IMR-90 (cell line): ENCODE measurements at places on chromosomes 3 and 15. TPM values are rescaled to one million over a fixed set of nuclear protein-coding genes. Genes with fewer than 3 reads are reported as not detected.

DNA sequence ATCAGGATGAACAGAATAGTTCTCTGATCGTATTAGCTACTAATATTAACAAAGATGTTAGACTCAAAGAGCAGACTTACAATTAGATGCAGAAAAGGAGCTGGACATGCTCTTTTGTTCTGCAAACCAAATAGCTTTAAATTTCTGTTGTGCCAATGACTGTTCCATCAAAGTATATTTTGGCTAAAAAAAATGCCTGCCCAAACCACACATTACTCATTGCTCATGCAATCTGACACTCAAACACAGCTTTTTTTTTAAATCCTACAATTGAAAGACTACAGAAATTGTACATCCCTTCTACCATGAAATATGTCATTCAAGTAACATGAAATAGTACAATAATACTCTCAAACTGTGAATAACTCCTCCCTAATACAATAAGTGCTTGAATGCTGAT is 48.6 kb downstream of the SHOX2 start:
- no peaks in the 10 kb centered on the region for H3K36me3 ChIP-seq
- H3K4me1 ChIP-seq: no peaks in the 10 kb centered on the region
- DNase-seq: no peak
- H3K4me3 ChIP-seq: no peak overlapping the region

GRCh38 chr15:72199721-72200212 is 2.2 kb upstream of the GRAMD2A start:
- peak; percentile 71 for DNase-seq
- peaks cover 64% of the 10 kb centered on the region for H3K36me3 ChIP-seq
- H3K4me3 ChIP-seq: no peak overlapping the region
- no peak overlapping the region for H3K27ac ChIP-seq

DNA sequence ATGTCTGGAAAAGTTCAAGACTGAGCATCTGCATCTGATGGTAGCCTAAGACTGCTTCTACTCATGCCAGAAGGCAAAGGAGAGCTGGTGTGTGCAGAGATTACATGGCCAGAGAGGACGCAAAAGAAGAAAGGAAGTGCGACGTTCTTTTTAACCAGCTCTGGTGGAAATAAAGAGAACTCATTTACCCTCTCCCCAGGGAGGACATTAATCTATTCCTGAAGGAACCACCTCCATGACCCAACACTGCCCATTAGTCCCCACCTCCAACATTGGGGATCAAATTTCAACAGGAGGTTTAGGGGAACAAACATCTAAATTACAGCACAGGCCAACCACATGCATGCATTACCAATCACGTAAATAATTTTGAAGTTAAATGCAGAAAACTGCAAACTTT is 1.5 kb upstream of the NCK1 start:
- H3K4me1 ChIP-seq: peaks cover 7% of the 10 kb centered on the region
- no peak for DNase-seq
- H3K4me3 ChIP-seq: no peak overlapping the region
- H3K27ac ChIP-seq: no peak overlapping the region

The FGF12 gene
- polyA plus RNA-seq: not detected in 2 replicates

DNA sequence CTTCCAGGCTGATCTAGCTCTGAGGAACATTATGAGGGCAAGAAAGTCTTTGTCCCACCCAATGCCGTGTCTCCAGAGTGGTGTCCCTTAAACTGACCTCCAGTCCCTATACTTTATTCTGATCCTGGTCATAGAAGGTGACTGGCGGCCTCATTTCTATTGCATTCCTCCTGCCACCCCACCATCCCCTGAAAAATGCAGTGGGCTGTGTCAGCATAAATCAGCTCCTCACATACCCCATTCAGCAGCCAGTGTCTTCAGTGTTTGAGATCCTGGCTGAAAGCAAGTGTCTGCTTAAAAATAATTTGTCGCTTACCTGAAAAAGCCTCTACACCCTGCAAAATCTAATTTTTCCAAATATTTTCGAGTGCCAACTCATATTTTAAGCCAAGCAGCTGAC is 346.1 kb downstream of the FEZF2 start:
- no peak overlapping the region for H3K4me3 ChIP-seq
- H3K27me3 ChIP-seq: no peaks in the 10 kb centered on the region
- H3K36me3 ChIP-seq: no peaks in the 10 kb centered on the region

- no peak overlapping the region for H3K27ac ChIP-seq
- H3K4me1 ChIP-seq: no peaks in the 10 kb centered on the region
- no peaks in the 10 kb centered on the region; the same call in 1 of the 2 replicates for H3K27me3 ChIP-seq
- no peaks in the 10 kb centered on the region for H3K36me3 ChIP-seq
These were observed 18.1 kb downstream of the DAZL start for GRCh38 chr3:16587047-16587680.

GRCh38 chr3:12175137-12175593 is 16.5 kb upstream of the TIMP4 start:
- peak; percentile 42 for DNase-seq
- H3K4me1 ChIP-seq: peaks cover 10% of the 10 kb centered on the region
- H3K27ac ChIP-seq: no peak overlapping the region
- no peak overlapping the region for H3K4me3 ChIP-seq
- H3K36me3 ChIP-seq: no peaks in the 10 kb centered on the region
- H3K27me3 ChIP-seq: no peaks in the 10 kb centered on the region

- no peaks in the 10 kb centered on the region for H3K27me3 ChIP-seq
- DNase-seq: no peak
- no peak overlapping the region for H3K27ac ChIP-seq
- H3K36me3 ChIP-seq: no peaks in the 10 kb centered on the region
These were observed 115.1 kb downstream of the ULK4 start for GRCh38 chr3:41846850-41847249.

DNA sequence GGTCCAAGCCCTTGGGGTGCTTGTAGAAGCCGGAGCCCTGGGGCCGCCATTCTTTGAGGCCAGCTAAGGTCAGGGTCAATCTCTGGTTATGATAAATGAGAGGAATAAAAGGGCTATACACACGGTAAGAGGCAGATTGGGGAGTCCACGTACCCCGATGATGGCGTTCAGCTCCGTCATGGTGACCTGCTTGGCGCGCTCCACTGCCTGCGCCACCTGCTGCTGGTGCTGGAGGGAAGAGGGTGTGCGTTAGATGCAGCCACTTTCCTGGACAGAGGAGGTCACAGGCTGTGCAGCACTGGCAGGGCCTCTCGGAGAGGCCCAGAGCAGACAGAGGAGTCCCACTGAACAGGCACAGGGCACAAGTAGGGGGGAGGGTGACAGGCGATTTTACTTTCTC is 23.3 kb downstream of the TLE3 start:
- peaks cover 66% of the 10 kb centered on the region for H3K36me3 ChIP-seq
- H3K4me1 ChIP-seq: peaks cover 2% of the 10 kb centered on the region; the same call in 1 of the 2 replicates
- H3K4me3 ChIP-seq: no peak overlapping the region
- no peaks in the 10 kb centered on the region for H3K27me3 ChIP-seq
- no peak overlapping the region for H3K27ac ChIP-seq
- no peak for DNase-seq

- H3K27me3 ChIP-seq: no peaks in the 10 kb centered on the region
- no peak overlapping the region for H3K4me3 ChIP-seq
- no peaks in the 10 kb centered on the region for H3K4me1 ChIP-seq
- no peak overlapping the region for H3K27ac ChIP-seq
These were observed 222.1 kb downstream of the FOXP1 start for GRCh38 chr3:71361334-71361890.

- no peak overlapping the region for H3K4me3 ChIP-seq
- H3K36me3 ChIP-seq: no peaks in the 10 kb centered on the region
- no peak for DNase-seq
- no peaks in the 10 kb centered on the region for H3K27me3 ChIP-seq
- H3K4me1 ChIP-seq: no peaks in the 10 kb centered on the region
These were observed 48.1 kb downstream of the DPPA2 start for GRCh38 chr3:109268181-109268580.

- DNase-seq: peak; percentile 16
- H3K4me3 ChIP-seq: no peak overlapping the region
- peaks cover 4% of the 10 kb centered on the region; the same call in 1 of the 2 replicates for H3K27me3 ChIP-seq
- no peaks in the 10 kb centered on the region for H3K36me3 ChIP-seq
- no peaks in the 10 kb centered on the region for H3K4me1 ChIP-seq
- no peak overlapping the region for H3K27ac ChIP-seq
These were observed 155.2 kb downstream of the FAM43A start for GRCh38 chr3:194840661-194841514.

The SKOR1 gene
- 0.03 and 0.06 TPM in 2 replicates for polyA plus RNA-seq

The CPNE9 gene
- not detected in 2 replicates for polyA plus RNA-seq

DNA sequence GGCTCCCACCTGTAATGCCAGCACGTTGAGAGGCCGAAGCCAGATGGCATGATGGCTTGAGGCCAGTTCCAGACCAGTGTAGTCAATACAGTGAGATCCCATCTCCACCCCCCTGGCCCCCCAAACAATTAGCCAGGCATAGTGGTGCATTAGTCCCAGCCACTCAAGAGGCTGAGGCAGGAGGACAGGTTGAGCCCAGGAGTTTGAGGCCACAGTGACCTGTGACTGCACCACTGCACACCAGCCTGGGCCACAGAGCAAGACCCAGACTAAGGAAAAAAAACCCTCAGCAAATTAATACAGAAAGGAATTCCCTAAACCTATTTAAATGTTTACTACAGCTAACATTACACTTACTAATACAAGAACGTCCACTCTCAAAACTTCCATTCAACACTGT is 424.6 kb downstream of the SHQ1 start:
- no peaks in the 10 kb centered on the region for H3K36me3 ChIP-seq
- H3K4me1 ChIP-seq: no peaks in the 10 kb centered on the region
- no peak overlapping the region for H3K4me3 ChIP-seq
- H3K27me3 ChIP-seq: no peaks in the 10 kb centered on the region
- no peak for DNase-seq

The FANCD2OS gene
- polyA plus RNA-seq: not detected in 2 replicates

DNA sequence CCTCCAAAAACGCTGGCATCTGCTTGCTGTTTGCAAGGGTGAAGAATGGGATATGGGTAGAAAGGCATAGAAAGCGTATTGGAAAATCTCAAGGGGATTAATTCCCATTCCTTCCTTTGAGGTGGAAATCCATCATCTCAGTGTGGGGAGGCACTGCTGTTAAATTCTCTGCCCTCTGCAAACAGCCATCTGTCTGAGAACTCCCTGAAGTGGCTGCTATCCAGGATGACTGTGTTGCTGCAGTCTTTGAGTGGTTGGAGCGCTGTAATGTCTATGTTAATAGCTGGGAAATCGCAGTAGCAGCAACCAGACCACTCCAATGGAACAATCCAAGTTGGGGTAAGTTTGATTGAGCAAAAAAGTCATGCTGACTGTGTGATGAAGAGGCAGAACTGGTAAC is 625.9 kb downstream of the NLGN1 start:
- H3K27ac ChIP-seq: no peak overlapping the region
- no peaks in the 10 kb centered on the region for H3K27me3 ChIP-seq
- no peak overlapping the region for H3K4me3 ChIP-seq
- H3K36me3 ChIP-seq: no peaks in the 10 kb centered on the region
- peak; percentile 21 for DNase-seq
- no peaks in the 10 kb centered on the region for H3K4me1 ChIP-seq

DNA sequence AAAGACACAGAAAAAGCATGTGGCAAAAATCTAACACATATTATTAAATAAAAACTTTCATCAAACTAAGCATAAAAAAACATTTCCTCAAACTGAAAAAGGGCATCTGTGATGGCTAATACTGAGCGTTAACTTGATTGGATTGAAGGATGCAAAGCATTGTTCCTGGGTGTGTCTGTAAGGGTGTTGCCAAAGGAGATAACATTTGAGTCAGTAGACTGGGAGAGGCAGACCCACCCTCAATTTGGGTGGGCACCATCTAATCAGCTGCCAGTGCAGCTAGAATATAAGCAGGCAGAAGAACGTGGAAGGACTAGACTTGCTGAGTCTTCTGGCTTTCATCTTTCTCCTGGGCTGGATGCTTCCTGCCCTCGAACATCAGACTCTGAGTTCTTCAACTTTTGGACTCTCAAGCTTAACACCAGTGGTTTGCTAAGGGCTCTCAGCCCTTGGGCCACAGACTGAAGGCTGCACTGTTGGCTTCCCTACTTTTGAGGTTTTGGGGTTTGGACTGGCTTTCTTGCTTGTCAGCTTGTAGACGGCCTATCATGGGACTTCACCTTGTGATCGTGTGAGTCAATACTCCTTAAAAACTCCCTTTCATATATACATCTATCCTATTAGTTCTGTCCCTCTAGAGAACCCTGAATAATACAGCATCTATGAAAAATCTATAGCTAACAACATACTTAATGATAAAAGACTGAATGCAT is 45.4 kb downstream of the DAZL start:
- H3K4me1 ChIP-seq: no peaks in the 10 kb centered on the region
- H3K4me3 ChIP-seq: no peak overlapping the region
- H3K27me3 ChIP-seq: peaks cover 4% of the 10 kb centered on the region
- no peaks in the 10 kb centered on the region for H3K36me3 ChIP-seq

- no peak for DNase-seq
- no peaks in the 10 kb centered on the region for H3K36me3 ChIP-seq
- H3K4me1 ChIP-seq: no peaks in the 10 kb centered on the region
- H3K27ac ChIP-seq: no peak overlapping the region
- H3K27me3 ChIP-seq: 0 out of 2 replicates have a peak, but pooled peaks cover 1% of the 10 kb centered on the region
- H3K4me3 ChIP-seq: no peak overlapping the region
These were observed 28.2 kb upstream of the ST6GAL1 start for GRCh38 chr3:186902154-186902553.

- peaks cover 20% of the 10 kb centered on the region for H3K36me3 ChIP-seq
- H3K27me3 ChIP-seq: no peaks in the 10 kb centered on the region
- no peak overlapping the region for H3K27ac ChIP-seq
- H3K4me1 ChIP-seq: peaks cover 14% of the 10 kb centered on the region
- DNase-seq: no peak
These were observed 23.4 kb downstream of the AMOTL2 start for GRCh38 chr3:134350861-134351311.

GRCh38 chr3:17579289-17580031 is 163.0 kb downstream of the TBC1D5 start:
- H3K4me1 ChIP-seq: no peaks in the 10 kb centered on the region; the same call in 1 of the 2 replicates
- DNase-seq: peak; percentile 10
- H3K27me3 ChIP-seq: no peaks in the 10 kb centered on the region
- no peak overlapping the region for H3K4me3 ChIP-seq
- no peaks in the 10 kb centered on the region for H3K36me3 ChIP-seq

- no peaks in the 10 kb centered on the region for H3K27me3 ChIP-seq
- H3K4me1 ChIP-seq: no peaks in the 10 kb centered on the region
- no peaks in the 10 kb centered on the region for H3K36me3 ChIP-seq
- DNase-seq: no peak
These were observed 70.3 kb downstream of the SCN5A start for GRCh38 chr3:38579141-38579540.

The ARPIN gene
- 7.7 and 8.8 TPM in 2 replicates for polyA plus RNA-seq

DNA sequence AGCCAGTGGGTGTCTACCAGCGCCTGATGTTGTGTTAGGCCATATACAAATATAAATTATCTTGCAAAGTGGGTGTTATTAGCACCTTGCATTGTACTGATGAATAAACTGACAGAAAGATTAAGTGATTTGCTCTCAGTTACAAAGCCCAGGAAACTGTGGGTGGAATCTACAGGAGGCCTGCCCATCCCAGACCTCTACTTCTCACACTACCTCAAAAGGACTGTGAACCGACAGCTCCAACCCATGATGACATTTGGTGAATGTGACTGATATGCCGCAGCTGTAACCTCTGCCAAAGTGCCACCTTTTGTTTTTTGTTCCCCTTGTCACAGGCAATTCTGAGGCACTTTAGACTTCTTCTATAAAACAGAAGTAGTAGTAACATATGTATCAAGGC is 43.7 kb upstream of the KCNMB2 start:
- H3K36me3 ChIP-seq: no peaks in the 10 kb centered on the region
- no peak overlapping the region for H3K4me3 ChIP-seq
- no peaks in the 10 kb centered on the region for H3K4me1 ChIP-seq

DNA sequence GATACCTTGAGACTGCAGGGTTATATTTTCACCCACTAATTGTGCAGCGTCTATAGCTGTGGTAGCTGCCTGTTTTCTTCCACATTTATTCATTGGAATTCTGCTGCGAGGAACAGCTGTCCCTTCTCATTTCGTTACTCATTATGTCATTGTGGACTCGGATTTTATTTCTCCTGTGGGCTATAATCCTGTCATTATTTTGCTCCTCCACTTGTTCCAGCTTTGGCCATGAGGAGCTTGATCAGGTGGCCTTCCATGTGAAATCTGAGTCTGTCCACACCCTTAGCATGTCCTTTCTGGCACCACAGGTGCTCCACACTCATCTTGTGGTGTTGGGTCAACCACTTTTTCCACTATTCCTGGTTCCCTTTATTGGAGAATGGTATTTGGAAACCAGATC is 14.8 kb downstream of the LYSMD4 start:
- no peak for DNase-seq
- no peak overlapping the region for H3K27ac ChIP-seq
